ENCODE measurements at places on chromosomes 3 and 15.

DNA sequence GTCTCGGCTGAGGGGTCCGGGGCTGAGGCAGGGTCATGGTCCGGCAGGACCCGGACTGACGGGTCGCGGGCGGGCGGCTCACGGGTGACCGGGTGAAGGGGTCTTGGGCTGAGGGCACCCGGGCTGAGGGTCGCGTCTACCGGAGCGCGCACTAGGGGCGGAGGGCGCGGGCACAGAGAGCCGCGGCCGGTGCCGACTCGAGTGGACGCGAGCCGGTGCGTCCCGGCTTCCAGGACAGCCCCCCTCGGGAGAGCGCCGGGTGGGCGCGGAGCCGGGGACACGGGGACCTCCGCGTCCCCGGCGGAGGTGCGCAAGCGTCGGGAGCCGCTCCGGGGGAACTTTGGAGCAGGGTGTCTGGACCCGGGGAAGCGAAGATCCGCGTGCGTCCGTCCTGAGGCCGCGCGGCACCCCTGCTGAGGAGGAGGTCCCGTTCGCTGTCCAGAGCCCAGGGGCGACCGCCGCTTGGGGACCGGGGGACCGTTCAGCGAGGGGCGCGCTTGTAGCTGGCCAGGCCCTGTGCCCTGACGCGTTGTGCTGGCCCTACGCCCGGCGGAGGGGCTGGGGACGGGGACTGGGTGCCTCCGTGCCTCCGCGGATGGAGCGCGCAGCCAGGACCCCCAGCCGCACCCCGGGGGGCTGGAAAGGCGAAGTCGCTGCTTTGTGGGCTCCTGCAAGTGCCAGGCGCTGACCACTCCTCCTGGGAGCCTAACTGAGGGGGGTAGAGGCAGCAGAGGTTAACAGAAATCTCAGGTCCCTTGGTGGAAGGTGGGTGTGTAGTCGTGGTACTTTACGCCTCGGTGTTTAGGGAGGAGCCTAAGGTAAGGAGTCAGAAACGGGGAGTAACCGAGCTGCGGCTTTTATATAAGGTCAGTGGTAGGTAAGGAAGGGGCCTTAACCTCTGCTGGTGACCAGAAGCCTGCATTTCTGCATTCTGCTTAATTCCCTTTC, at the start of gene PPARG:
Gene PPARG, plus strand, starts transcription at position 889 of the 948 bp plus-strand sequence. CDS start 90,642 bp downstream, outside the sequence.
- DNase-seq: no peak

- DNase-seq: no peak
These were observed 26.8 kb downstream of the POLG start for GRCh38 chr15:89307791-89308190.

- no peak for DNase-seq
These were observed 985 bp downstream of the VPS13C start for GRCh38 chr15:62059108-62059815.

DNA sequence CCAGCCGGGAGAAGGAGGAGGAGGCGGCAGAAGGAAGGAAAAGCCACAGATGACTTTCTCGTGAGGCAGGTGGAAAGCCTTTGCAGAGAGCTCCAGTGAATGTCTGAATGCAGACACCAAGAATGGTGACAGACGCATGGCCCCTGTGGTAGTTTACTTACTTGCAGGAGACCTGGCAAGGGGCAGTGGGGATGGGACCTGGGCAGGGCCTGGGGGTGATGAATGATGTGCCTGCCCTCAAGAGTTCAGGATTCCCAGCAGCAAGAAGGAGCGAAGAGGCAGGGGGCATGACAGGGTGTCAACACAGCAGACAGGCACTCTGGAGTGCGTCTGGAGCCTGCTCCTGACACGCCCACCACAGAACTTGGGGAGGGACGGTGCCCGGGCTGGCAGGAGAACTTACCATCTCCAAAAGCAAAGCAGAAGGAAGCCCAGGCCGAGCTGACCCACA, 260.5 kb upstream of the LYSMD4 start:
- no peak for DNase-seq

GRCh38 chr3:143429628-143430514, 310.3 kb downstream of the CHST2 start:
- DNase-seq: no peak

- no peak for DNase-seq
These were observed 67.9 kb downstream of the CORO2B start for GRCh38 chr15:68646696-68647095.

- DNase-seq: no peak
These were observed 28.1 kb downstream of the COLQ start for GRCh38 chr3:15493436-15493835.

DNA sequence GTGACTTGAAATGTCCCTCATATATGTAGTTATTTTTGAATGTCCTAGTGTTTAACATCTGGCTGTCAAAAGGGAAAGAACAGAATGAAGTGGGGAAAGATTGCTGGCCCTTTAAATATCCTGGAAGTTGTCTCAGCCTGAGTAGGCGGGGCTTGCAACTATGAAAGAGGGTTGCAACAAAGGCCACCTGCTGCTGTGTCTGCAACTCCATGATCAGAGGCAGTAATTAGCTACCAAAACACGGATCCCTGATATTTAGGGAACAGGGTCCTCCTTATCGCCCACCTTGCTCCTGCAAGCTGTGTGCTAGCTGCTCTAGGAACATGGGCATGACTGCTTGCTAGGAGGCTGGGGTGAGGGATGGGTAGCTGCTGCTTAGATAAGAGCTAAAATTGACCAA, 100.2 kb upstream of the CFAP20DC start:
- DNase-seq: no peak

GRCh38 chr15:81294516-81294880, 29.4 kb downstream of the STARD5 start:
- DNase-seq: no peak

DNA sequence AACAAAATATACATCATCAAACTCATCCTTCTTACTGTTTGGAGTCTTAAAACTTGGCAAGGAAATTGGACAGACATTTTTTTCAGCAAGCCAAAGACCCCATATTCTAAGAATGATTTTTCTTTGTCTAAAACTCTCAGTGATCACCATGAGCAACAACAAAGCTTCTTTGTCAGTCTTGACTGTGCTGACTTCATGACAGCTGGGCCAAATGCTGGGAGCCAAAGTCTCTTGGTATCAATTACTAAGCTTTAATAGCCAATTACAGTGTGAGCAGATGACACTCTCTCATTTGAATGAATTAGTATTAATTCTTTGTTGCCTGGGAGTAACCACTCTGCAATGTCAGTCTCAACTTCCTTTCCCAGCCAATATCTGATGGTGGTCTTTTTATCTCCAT, 48.1 kb upstream of the GK5 start:
- no peak for DNase-seq

- DNase-seq: no peak
These were observed 115.7 kb upstream of the P2RY1 start for GRCh38 chr3:152719264-152719663.

DNA sequence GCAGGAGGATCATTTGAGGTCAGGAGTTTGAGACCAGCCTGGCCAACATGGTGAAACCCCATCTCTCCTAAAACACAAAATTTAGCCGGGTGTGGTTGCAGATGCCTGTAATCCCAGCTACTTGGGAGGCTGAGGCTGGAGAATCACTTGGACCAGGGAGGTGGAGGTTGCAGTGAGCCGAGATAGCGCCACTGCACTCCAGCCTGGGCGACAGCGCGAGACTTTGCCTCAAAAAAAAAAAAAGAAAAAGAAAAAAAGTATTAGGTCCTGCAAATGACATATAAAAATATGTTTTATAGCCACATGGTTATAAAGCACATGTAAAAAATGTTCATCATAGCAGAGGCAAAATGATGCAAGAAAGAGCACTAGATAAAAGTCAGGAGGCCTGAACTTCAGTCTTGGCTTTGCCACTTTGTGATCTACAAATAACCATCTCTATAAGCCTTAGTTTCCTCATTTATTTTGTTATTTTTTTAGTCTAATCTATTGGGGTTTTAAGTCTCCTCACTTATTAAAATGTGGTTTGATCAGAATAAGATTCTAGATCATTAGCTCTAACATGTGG, 4.9 kb downstream of the SLC12A6 start:
- DNase-seq: no peak

GRCh38 chr15:68684476-68684875, 105.7 kb downstream of the CORO2B start:
- DNase-seq: no peak

DNA sequence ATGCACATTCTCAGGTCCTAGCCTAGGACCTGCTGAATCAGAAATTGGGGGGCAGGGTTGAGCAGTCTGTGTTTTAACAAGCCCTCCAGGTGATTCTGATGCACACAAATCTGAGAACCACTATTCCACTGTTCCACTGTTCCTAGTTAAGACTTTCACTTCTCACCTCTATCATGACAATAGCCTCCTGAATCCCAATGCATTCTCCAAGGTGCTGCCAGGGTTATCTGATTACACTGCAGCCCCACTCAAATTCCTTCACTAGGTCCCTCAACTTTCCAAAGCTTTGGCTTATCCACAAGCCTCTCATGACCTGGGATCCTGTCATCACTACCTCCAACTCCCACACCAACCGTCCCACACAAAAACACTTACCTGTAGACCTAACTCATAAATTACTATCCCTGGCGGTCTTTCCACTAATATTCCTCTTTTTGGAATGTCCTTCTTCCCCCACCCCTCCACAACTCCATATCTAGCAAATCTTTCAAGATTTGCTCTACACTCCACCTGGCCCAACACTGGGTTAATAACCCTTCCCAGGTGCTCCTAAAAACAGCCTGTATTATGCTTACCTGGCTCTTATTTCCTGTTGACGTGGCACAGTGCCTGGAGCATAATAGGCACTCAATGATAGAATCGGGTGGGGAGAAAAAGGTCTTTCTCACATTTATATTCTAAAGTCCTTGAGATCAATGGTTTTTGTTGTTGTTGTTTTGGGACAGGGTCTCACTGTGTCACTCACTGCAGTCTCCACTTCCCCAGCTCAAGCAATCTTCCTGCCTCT, 27.2 kb downstream of the TBL1XR1 start:
- DNase-seq: no peak

DNA sequence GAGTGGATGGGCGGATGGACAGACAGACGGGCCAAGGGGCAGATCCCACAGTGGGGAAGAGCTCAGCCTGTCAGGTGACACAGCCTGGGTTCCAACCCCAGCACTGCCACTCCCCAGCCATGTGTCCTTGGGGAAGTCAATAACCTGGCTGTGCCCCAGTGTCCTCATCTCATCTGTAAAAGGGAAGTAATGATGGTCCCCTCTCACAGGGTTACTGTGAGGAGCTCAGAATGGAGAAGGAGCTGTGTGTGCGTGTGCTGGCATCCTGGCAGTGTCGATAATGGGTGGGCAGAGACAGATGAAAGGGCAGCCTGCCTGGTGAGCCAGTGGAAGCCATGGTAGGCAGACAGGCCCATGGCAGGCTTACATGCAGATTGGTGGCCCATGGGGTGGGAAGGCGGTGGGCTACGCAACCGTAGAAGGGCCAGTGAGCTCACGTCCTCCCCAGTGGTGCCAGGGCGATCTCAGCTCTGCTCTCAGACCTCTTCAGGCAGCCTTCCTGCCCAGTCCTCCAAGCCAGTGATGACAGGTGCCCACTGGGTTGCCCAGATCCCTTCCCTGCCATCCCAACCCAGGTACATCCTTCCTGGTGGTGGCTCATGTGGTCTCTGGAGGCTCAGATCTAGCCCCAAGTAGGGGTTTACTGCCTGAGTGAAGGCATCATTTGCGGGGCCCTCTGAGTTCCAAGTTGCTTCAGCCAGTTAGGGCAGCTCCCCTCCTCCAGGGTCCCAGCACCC, 2.3 kb upstream of the DNAJB8 start:
- DNase-seq: no peak

- DNase-seq: no peak
These were observed 400.5 kb downstream of the PTPRG start for GRCh38 chr3:61961900-61962299.

DNA sequence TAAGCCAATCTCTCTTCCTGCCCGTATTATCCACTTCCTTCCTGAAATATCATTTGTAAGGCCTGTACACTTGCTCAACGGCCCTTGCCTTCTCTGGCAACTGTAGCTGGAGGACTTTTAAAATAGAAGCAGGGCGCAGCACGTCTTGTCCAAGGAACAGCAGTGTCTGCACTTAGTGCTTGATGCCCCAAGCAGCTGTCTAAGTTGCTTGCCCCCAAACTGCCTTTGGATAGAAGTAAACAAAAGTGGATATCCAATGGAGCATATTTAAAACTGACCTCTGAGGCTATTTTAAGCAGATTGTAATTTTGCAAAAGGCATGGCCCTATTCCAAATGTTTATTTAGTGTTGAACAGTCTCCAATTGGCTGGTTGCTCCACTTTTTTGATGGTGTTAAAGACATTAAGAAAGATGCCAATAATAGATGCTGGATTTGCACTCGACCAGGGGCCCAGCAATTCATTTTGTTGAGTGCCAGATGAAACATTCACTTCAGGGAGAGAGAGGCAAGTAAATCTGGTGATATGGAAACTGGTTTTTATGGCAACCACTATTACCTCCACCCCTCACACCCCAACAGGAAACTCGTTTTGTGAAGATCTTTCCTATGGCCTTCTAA, 526.8 kb upstream of the TBL1XR1 start:
- no peak for DNase-seq

DNA sequence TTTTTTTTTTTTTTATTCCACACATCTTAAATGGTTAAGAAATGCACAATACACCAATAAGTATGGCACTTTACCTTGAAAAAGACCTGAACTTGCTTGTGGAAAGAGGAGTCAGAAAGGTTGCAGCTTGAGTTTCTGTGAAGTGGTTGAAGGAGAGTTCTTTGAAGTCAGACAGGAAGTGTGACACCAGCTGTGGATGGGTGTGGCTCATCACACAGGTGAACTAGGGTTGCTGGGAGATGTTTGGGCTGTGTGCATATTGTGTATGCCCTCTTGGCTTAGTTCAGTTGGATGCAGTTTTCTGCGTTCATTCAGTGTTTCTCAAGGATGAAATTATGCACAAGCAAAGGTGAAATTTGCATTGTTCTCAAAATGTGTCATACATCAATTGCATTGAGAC, 6.3 kb downstream of the AEN start:
- no peak for DNase-seq

DNA sequence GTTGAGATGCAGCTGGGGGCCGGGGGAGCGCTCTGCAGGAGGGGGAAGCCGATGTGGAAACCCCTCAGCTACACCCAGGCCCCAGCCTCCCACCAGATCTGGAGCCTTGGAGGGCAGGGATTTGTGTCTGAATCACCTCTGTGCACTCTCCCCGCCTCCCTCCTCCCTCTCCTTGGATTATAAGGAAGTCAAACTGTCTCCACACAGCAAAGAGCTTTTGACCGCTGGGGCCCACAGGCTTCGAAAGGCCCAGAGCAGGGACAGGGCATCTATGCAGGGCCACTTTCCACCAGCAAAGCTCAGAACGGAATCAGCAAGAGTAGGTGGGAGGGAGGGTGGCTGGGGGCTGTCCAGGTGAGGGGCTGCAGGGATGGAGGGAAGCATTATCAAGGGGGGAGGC, 68.9 kb downstream of the IQSEC1 start:
- DNase-seq: no peak
